ENCODE measurements at places on chromosomes 12 and 14.
A peak's percentile ranks its signal among the peaks of the same experiment; 100 is the strongest.

DNA sequence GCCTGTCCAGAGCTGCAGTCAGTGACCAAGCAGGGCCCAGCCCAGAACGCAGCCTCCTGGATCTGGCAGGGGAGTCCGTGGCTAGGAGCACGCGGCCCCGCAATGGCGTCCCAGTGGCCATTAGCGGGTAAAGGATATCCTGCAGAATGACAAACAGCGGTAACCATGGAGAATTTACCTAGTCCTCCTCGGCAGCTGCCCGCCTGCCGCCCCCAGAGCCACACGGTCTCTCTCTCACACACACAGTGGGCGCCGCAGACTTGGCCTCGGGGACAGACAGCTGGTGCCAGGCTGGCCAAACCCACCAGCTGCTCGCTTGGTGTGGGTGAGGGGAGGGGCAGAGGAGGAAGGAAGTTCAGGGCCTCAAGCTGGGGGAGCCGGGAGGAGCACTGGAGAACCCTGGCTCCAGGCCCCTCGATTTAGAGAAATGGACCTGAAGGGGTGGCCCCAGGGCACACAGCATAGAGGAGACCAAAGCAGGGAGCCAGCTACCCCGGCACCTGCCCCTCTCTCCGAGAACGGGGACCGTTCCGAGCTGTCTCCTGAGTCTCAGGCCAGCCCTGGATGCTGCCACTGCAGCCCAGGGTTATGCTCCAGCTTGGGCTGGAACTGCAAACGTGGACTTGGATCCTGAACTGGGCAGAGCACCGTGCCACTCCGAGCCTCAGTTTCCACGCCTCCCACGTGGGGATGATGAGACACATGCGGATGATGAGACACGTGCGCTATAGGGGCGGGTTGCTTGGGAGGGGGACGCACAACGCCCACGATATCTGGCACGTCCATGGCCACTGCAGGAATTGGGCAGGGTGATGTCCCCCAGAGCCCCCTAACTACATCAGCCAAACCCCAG is 3.4 kb downstream of the CDK2AP1 start:
- no peak for DNase-seq

GRCh38 chr12:132386926-132387497 is 57.6 kb upstream of the GALNT9 start:
- DNase-seq = no peak

- peak; percentile 93 for DNase-seq
Measured at GRCh38 chr14:23153851-23154796, 29.3 kb downstream of the SLC7A8 start.

DNA sequence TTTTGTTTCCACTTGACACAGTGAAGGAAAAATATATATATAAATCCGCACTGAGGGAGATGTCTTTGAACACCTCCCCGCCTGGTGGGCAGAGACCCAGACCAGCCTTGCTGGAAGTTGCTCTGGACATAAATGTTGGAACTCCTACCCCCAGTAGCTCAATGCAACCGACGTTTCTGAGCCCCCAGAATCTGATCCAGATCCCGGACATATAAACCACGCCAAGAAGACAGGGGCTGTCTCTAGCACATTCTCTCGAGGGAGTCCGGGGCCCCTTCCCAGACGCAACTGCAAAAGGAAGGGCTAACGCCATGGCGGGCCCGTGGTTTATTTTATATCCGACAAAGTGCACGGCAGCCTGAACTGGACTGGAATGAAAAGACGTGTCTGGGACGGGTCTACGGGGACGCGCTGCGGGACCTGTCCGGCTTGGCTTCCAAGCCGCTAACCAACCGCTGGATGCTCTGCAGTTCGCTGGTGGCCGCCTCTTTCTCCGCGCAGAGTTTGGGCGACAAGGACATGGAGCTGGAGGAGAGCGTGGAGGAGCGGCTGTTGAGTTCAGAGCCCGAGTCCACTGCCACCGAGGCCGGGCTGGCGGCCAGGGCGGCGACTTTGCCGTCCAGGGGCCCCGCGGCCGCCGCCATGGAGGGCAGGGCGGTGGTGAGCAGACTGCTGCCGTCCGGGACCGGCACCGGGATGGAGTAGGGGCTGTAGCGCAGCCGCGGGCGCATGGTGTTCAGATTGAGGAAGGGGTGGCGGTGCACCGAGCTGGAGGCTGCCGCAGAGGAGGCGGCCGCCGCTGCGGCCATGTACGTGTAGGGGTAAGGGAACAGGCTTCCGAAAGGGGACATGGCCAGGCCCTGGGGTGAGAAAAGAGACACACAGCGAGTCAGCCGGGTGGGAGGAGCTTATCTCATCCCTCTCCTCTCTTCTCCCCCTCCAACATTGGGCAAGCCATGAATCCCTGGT is 12.2 kb downstream of the TBX3 start:
- DNase-seq = no peak

- peak; percentile 50 for DNase-seq
Measured at GRCh38 chr14:99644723-99645544, at the start of gene HHIPL1. Gene HHIPL1, plus strand, starts transcription at chr14:99645129. Its CDS starts 79 bp downstream, at chr14:99645208.

- peak; percentile 29 for DNase-seq
Measured at GRCh38 chr14:103679351-103679750, 35.9 kb downstream of the XRCC3 start.

GRCh38 chr14:100049220-100049619 is 16.0 kb upstream of the EVL start:
- peak; percentile 89 for DNase-seq

GRCh38 chr12:46360370-46360769 is 12.2 kb downstream of the SLC38A2 start:
- no peak for DNase-seq

DNA sequence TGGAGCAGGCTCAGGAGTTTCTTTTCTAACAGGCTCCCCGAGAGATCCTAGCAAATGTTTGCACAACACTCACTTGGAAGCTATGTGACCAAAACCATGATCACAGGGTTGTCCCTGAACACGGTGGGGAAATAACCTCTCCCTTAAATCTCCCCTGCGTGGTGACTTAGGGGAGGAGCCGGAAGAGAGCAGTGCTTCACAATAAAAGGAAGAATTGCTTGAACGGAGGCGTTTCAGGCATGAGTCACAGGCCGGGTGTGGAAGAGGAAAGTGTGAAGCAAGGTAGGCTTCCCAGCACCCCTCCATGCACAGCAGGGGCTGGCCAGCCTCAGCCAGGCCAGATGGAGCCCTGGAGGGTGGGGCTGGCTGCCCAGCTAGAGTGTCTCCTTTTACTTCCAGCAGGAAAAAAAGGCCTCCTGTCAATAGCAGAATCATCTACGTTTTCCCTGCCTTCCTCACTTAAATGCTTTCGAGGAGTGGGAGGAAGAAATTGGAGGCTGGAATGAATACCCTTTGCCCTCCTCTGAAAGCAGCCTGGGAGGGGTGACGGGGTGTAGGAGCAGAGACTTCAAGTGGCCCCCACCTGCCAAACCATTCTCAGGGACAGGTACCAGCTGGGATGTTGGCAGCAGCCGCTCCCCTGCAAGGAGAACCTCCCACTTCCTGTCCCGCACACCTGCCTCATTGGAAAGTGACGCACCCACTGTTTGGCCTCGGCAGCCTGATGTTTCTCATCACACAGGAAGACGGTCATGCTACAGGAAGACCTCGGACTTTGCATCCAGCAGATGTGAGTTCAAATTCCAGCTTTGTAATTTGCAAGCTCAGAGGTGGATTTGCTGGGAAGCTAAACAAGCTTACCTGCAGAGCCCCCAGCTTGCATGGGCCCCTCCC is 30.1 kb upstream of the PPP2R5C start:
- DNase-seq = peak; percentile 79

- DNase-seq = no peak
Measured at GRCh38 chr12:121504505-121504904, 76.3 kb downstream of the KDM2B start.

DNA sequence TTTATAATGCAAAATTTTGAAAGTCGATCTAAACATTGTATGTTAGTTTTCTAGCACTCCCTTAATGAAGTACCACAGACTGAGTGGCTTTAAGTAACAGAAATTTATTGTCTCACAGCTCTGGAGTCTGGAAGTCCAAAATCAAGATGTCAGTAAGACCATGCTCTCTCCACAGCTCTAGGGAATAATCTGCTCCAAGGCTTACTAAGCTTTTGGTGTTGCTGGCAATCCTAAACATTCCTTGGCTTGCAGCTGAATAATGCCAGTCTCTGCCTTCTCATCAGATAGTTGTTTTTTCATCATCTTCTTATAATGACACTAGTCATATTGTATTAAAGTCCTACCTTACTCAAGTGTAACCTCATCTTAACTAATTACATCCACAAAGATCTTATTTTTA is 102.2 kb downstream of the RASSF9 start:
- peak; percentile 38 for DNase-seq

GRCh38 chr12:29238822-29239291 is 89.8 kb downstream of the FAR2 start:
- peak; percentile 31 for DNase-seq

- DNase-seq = peak; percentile 62
Measured at GRCh38 chr12:6752167-6752920, 597 bp downstream of the MLF2 start.

GRCh38 chr12:31742891-31743290 is 14.1 kb upstream of the AMN1 start:
- DNase-seq = no peak

- peak; percentile 41 for DNase-seq
Measured at GRCh38 chr12:64616201-64616600, 5.9 kb downstream of the RASSF3 start.

DNA sequence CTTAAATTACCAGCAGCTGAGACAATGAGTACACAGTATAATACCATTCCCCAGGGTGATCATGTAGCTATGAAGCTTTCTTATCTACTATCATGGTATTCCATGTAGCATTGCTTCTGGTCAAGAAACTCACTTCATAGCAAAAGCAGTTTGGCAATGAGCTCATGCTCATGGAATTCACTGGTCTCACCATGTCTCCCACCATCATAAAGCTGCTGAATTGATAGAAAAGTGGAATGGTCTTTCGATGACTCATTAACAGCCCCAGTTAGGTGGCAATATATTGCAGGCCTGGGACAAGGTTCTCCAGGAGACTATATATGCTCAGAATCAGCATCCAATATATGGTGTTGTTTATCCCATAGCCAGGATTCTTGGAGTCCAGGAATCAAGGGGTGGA is 553.7 kb downstream of the FOXG1 start:
- peak; percentile 15 for DNase-seq

- DNase-seq = no peak
Measured at GRCh38 chr12:115763376-115763775, 514.1 kb downstream of the MED13L start.

DNA sequence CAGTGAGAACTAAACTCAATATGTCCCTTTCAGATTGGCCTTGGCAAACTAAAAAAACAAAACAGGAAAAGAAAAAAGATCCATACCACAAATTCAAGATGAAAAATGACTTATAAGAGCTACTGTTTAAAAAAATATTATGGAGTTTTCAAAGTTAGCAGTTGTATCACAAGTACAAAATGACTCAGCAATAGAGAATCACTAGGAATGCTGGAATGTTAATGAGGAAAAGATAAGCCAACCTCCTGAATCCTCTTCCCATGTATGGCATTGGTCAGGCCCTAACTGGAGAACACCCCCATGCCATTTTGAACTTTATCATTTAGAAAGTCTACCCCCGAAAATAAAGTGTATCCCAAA is 62.2 kb downstream of the PPP1R36 start:
- peak; percentile 77 for DNase-seq

GRCh38 chr12:93785249-93786010 is 108.3 kb downstream of the CRADD start:
- peak; percentile 95 for DNase-seq

GRCh38 chr12:98464190-98464589 is 51.2 kb upstream of the TMPO start:
- DNase-seq = peak; percentile 95

- no peak for DNase-seq
Measured at GRCh38 chr12:57058454-57058853, 8.5 kb upstream of the MYO1A start.

GRCh38 chr12:128947209-128947608 is 93.9 kb downstream of the GLT1D1 start:
- no peak for DNase-seq

DNA sequence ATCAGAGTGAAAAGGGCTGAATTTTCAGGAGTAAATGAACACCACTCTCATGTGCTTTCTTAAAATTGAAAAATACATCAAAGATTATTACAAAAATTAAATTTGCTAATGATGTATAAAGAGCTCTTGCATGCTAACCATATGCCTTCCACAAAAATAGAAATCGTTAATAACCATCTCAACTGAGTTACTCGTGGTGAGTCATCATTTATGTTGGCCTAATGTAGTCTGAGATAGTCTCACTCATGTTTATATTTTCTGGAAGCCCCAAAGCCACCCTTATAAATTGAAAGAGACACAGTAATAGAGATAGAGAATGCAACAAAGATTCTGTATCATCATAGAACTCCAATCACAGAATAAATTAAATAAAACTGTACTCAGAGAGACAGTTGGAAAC is 131.2 kb downstream of the KCNH5 start:
- DNase-seq = peak; percentile 4

DNA sequence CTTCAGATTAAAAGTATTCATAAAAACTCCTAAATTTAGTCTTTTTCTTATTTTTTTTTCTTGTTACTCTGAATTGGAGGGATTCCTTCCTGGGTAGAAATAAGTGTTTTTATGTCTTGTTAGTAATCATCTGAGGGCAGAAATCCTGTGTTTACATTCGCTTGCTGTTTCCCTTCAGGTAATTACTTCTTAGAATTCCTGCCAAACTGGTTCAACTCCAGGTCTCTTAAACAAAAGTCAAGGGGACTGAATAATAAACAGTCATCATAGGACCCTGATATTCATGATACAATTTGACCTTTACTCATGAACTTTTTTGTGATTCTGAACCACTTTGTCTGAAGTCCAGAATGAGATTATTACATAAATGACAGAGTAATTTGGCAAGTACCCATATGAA is 843.9 kb downstream of the FLRT2 start:
- DNase-seq = no peak

GRCh38 chr12:73076760-73077159 is 804.6 kb downstream of the TRHDE start:
- DNase-seq = no peak

DNA sequence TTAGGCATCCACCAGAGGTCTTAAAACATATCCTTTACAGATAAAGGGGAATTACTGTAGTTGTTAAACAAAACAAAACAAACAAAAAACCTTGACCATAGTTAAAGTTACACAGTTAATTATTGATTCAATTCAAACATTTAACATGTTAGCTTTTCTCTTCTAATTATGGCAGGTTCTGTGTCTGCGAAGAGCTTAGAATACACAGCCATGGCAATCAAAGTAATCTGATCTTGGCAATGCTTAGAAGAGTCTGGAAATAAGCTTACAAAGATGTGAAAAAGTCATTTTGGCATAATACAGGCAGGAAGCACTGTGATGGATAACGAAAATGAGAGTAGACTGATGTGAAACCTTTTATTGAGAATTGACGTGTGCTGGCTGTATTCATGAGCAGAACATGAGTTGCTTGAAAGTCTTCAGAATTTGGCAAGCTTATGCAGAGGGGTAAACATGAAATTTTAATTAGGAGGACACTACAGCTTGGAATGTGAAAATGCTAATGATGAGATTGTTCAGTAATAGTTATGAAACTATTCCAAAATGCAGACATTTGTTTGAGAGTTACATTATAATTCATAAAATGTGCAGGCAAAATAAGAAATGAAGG is 629.6 kb downstream of the FSCB start:
- DNase-seq = no peak

All from fibroblast of pulmonary artery (primary cell).